ENCODE measurements at places on chromosomes 5 and 9.

DNA sequence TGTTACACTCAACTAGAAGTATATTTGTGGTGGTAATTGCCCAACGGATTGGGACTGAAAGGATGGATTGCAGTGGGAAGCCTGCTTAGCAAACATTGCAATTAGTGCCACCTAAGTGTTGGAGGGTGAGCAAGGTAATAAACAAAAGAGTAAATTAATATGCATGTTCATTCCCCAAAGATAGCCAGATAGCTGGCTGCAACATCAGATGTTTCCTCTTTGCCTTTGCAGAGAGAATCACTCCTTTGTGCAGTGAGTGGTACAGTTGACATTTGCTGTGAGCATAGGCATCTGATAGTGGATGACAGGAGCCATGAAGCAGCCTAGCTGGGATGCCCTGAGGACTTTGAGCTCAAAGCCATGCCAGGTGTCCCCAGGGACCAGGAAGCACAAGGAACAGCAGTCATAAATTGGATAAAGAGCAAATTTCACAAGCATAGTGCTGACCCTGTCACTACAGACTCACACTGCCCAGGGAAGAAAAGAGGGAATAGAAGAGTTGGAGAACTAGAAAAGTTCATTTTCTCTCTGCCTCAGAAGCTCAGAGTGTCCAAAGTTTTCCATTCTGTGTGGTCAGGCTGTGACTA lies 336.1 kb upstream of the SLC30A5 start:
- DNase-seq, result no peak

GRCh38 chr5:10695055-10695649 lies 65.9 kb downstream of the DAP start:
- no peak for DNase-seq

DNA sequence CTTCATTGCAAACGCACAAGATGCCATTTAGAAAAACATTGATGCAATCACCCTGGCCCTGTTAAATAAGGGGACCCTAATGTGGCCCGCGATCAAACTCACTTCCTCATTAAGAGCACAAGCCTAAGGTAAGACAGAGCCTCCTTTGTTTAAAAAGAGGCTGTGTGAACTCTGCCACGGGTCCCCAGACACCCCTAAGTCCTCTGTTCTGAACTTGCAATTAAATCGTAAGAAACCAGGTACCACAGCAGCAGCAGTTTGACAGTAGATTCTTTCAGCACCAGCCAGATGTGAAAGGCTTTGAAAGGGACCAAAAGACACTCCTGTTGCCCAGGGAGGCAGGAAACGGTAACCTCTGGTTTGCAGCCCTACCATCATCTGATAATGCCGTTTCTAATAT lies 346.3 kb downstream of the TMEM167A start:
- DNase-seq, result no peak

DNA sequence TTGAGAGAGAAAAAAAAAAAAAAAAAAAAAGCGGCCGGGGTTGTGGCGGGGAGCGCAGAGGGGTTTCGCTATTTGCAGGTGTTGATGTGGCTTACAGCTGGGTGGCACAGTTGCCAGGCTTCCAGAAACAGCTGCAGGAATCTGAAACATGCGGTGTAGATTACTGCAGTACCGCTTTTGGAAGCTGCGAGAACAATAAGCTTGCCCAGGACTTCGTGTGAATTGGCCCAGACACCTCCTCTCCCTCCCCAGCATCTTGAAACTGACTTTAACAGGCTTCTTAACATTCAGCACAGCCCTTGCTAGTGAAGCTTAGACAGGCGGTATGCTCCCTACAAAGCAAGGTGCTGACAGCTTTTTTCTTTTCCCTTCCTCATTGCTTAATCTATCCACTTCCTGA lies 104.0 kb downstream of the ATP10B start:
- no peak for DNase-seq

- no peak for DNase-seq
Observed at GRCh38 chr9:14437354-14438231, 123.7 kb upstream of the NFIB start.

DNA sequence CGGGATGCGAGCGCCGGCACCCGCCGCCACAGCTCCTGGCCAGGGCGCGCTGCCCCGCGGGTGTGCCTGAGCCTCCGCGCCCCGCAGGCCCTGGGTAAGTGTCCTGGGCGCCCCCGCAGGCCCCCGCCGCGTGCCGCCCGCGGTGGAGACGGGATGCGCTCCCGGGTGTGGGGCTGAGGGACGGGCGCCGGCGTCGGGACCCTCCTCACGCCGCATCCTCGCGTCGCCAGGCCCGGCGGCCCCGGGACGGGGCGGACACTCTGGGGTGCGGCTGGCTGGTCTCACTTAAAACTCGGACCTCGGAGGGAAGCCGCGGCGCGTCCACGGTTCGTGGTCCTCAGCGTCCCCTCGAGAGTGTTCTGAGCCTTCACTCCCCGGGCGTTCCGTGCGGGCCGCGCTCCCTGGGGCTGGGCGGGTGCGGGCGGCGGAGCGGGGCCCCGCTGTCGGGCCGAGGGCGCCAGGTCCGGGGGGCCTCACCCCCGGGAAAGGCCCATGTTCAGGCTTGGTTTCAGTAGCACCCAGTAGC lies 275 bp downstream of the AHRR start:
- no peak for DNase-seq

- no peak for DNase-seq
Observed at GRCh38 chr5:72160329-72160728, 53.1 kb downstream of the MAP1B start.

GRCh38 chr5:54519509-54519876 lies 1.9 kb downstream of the SNX18 start:
- DNase-seq, result no peak

DNA sequence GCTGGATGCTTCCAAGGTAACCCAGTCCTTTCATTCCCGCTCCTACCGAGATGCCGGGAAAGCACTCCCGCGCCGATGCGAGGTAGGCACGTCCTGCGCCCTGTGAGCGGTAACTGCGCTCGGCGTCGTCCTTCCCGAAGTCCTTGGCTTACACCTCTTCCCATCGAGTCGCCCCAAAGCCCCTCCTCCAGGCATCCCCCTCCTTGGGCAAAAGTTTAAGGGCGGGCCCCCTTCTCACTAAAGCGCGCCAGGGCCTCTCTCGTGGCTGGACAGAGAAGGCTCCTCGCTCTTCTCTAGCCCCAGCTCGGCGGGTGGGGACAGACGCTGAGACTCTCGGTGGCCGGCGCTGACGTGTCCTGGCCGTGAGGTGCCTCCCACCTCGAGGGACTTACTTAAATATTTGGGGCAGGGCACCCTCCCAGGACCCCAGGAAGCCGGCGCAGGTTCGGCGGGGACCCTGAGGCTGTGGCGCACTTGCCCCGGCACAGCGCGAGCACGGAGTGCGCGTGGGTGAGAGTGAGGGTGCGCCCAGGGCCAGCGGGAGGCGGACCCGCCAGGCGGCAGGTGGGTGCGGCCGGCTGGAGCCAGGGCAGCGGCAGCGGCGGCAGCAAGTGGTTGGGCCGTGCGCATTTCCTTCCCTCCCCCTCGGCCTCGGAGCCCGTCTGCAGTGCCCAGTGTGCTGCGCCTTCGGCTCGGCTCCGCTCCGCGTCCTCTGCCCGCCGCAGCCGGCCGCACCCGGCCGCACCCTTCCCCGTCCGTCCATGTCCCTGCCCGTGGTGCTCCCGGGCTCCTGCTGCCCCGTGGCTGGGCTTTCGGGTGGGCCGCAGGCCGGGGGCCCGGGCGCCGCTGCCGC lies at the start of gene ENTREP1:
ENTREP1 (plus strand) TSS at position 667 of the 853 bp plus-strand sequence; CDS start at position 762, 95 bp downstream.
- no peak for DNase-seq

DNA sequence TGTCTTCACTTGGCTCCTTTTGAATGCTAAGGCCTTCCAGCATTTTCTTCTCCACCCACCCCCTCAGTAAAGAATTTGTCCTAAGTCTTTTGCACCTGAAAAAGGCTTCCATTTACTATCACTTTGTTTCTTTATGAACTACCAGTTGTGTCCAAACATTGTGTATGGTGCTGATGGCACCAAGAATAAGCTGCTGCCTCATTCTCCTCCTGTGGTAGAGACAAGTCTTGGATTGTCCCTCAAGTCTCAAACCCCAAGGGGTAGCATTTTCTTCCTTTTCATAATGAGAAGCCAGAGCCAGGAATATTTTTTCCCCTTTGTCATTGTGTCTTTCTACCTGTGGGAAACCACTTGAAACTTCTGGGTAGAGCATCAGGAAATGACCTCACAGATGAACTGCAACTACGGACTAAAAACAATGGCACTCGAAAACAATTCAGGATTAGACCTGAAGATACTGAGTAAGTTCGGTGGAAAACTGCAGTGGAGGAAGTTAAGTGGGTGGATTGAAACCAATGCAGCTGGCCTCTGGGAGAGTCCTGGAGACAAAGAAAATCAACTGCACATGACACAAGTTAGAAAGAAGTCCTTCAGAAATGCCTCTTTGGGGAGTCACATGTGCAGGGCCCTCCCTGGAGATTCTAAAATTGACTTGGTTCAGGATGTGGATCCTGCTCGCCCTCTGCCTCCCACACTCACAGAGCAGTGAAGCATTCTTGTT lies 80.5 kb downstream of the SH3RF2 start:
- no peak for DNase-seq

DNA sequence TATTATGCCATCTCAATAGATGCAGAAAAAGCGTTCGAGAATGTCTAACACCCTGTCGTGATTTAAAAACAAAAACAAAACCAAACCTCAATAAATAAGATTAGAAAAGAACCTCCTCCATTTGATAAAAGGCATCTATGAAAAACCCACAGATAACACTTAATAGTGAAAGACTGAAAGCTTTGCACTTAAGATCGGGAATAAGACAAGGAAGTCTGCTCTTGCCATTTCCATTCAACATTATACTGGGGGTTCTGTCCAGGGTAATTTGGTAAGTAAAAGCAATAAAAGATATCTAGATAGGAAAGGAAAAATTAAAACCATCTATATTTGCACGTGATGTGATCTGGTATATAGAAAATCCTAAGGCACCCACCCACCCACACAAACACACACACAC lies 7.3 kb upstream of the EXOSC3 start:
- no peak for DNase-seq

DNA sequence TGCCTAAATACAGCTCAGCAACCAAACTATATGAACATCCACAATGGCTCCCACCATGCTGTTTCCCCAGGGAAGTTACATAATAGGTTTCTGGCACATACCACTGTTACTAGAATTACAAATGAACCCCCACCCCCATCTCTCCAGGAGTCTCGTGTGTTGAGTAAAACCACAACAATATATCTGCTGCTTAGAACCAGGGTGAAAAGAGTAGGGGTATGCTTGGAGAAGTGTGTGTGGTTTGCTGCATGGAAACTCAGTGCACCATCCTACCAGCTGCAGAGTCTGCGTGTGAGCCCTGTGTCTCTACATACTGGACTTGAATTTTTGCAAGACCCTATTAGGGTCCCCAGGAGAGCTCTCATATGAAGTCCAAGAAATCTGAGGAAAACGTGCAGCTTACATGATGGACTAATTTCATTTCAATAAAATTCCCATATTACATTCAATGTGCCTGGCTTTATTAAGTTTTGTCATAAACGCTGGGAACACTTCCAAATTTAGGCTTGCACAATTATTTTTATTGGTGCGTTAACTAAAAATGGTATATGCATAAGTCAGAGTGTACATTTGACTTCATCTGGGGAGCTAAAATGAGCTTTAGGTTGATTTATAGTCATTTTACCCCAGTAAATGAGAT lies 104.5 kb upstream of the NFIB start:
- no peak for DNase-seq

- DNase-seq, result no peak
Observed at GRCh38 chr9:35861161-35861897, 8.9 kb downstream of the OR13J1 start.

DNA sequence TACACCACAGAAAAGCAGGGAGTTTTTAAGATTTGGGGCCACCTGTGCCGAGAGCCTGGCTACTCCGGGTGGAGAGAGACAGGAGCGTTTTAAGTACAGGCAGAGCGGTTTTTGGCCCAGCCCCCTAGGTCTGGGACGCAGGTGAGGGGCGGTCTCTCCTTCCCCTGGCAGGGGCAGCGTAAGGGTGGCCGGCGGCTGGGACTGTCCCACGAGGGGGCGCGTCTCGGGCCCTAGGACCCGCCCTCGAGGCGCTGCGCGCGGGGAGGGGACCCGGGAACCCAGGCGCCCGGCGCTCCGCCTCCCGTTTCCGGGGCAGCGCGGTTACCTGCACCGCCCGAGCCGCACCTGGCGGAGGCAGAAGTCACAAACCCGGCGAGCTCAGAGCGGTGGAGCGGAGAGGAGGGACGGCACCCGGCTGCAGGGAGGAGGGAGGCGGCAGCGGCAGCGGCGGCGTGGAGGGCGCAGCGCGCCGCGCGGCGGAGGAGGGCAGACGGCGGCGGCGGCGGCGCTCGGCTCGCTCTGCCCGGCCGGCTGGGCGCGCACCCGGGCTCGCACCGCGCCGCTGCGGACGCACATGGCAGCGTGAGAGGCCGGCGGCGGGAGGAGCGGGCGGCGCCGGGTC lies at the start of gene WWC1:
WWC1 (plus strand) TSS at position 304 of the 622 bp plus-strand sequence. CDS start 508 bp downstream, outside the sequence.
- DNase-seq, result no peak

- DNase-seq, result no peak
Observed at GRCh38 chr5:97627272-97627671, 444.2 kb upstream of the RIOK2 start.

DNA sequence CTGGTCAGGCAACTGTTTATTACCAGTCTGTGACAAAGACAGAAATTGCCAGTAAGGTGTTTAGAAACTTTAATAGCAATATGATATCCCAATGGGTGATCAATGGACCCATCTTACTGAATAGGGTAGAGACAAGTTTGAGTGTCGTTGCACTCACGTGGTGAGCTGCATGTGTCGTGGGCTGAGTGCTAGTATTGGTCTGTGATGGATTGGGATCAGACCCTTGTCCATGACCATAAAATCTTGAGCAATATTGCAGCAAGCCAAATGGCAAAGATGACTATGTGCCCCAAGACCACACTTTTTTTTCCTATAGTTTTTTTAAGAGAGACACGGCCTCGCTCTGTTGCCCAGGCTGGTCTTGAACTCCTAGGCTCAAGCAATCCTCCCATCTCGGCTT lies 114.5 kb downstream of the PALM2AKAP2 start:
- DNase-seq, result no peak

DNA sequence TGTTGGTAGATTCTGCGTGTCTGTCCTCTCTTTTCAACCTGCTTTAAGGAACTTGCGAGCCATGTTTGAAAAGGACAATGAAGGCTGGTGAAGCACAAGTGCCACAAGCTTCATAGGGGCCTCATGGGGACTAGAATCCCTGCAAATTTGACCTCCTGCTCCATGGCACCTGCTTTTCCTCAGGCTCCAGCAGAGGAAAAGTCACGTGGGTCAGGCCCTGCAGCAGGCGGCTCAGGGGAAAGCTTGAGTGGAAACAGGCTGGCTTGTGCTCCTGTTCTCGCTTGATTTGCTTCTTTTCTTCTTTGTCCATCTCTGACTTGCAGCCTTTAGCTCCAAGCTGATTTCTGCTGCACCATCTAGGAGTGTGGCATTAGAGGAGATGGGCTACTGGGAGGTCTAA lies 187.6 kb upstream of the MAST4 start:
- DNase-seq, result no peak

GRCh38 chr5:101687349-101687985 lies 608.6 kb downstream of the SLCO4C1 start:
- no peak for DNase-seq

DNA sequence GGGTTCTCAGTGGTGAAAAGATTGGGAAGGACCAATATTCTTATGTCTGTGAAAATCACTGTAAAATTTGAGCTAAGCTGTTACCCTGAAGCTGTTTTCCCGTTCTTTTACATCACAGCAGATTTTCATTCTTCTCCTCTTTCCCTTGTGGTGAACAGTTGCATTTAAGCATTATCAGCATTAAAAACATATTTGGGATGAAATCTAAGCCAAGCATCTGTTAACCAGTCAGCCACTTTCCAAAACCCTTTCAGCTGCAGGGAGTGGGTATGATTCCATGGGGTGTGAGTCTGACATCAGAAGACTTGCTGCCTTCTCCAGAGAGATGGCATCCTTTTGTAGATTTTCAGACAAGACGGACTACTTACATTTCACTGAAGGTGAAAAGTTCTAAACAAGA lies 97.2 kb downstream of the TRIO start:
- no peak for DNase-seq

Data from stimulated activated CD8-positive, alpha-beta memory T cell treated with anti-CD3 and anti-CD28 coated beads, Interleukin-2, amount 100 ng/mL, for 1 hour (primary cell).